ENCODE measurements at places on chromosomes 2 and 18.
A peak's percentile ranks its signal among the peaks of the same experiment; 100 is the strongest.

- DNase-seq: no peak
These were observed 257.5 kb downstream of the SETBP1 start for GRCh38 chr18:44937960-44938719.

DNA sequence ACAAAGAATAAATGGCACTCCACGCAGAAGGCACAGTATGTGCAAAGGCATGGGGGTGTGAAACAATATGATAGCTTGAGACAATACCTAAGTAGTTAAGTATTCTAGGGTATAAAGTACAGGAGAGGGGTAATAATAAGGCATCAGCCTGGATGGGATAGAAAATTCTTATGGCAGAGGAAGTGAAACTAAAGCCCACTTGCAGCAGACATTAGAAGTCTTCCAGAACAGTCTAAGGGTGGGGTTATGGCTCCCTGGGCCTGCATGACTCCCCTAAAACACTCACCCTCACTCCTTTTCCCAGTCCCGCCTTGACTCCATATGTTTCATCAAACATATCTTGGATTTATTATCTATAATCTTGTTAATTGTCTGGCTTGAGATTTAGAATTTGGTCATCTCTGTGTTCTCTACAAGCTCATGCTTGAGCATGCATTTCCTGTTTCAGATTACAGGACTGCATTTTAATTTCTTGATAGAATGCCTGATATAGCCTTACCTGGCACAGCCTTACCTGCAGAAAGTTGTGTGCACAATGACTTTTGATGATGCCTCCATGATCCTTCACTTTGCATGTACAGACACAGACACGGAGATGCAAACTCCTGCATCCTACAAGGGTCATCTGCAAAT lies 28.5 kb upstream of the TMBIM1 start:
- no peak for DNase-seq

DNA sequence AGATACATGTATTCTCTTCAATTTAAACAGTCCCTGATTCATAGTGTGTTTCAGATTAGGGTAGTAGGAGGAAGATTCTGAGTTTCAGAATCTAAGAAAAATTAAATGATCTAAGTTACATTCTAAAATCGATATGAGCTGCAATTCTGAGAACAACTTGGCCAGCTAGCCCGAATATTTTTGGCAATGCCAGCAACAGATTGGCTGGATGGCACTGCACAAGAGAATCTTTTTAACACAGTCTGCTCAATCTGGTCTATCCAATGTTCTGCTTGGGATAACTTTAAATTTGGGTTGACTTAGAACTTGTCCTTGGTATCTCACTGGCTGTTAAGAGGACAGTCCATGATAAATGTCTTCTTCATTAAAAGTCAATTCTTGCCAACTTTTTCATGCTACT lies 853.9 kb downstream of the NRXN1 start:
- DNase-seq: no peak

GRCh38 chr2:241673797-241674725 lies 12.6 kb downstream of the DTYMK start:
- no peak for DNase-seq

DNA sequence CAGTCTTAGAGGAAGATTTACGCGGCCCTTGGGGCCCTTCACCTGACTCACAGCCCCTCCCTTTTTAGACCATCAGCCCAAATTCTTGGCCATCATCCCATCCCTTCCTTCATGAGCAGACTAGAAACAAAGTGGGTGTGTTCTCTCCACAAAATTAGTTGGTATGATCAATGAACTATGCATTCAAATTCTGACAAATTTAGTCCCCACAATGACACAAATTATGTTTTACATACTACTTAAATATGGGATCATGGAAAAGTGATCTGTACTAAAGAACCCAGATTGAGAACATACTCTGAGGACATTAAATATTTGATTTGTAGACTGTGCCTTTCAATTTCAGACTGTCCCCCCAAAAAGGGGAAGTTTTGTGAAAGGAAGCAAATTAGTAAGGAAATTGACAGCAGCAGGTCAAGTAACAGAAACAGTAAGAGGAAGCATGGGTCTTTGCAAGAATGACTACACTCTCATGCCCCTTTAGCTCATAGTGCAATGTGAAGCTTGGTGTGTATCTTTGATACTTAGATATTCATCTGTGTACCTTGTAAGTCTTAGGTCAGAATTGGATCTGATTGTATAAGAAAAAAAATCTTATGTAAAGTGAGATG lies 2.2 kb upstream of the MAPRE2 start:
- DNase-seq: no peak

- DNase-seq: no peak
These were observed 7.6 kb upstream of the ERFE start for GRCh38 chr2:238151205-238151604.

DNA sequence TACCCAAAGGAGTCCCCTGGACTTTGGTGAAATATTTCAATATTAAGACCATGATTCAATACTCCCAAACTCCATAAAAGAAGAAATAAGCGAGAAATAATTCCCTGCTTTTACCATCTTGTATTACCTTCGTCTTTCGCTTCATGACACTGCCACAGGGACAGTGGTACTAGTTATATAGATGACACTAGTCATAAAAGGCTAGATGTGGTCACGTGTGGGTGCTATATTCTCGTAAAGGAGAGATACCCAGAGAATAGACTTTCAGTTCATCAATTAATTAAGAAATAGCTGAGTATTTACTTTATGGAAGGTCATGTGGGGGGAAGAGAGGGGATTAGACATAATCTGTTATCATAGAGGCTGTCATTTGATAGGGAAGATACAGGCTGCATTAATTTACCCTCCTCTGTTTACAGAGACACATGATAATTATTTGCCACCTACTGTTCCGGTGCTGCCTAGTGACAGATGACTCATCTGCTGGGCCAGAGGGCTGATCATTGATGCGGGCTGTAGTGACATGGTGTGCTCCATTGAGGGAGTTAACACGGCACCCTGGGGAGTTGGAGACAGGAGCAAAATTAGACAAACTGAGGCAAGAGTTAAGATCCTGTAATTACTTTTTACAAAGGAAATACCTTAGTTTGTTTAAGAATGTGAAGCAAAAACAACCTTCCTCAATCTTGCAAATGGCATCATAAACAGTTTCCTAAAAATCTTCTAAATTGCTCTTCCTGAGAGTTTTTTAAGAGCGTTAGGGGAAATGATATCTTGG lies 78.2 kb upstream of the ITGB6 start:
- DNase-seq: no peak

GRCh38 chr2:126699716-126700581 lies 44.0 kb downstream of the GYPC start:
- DNase-seq: no peak

DNA sequence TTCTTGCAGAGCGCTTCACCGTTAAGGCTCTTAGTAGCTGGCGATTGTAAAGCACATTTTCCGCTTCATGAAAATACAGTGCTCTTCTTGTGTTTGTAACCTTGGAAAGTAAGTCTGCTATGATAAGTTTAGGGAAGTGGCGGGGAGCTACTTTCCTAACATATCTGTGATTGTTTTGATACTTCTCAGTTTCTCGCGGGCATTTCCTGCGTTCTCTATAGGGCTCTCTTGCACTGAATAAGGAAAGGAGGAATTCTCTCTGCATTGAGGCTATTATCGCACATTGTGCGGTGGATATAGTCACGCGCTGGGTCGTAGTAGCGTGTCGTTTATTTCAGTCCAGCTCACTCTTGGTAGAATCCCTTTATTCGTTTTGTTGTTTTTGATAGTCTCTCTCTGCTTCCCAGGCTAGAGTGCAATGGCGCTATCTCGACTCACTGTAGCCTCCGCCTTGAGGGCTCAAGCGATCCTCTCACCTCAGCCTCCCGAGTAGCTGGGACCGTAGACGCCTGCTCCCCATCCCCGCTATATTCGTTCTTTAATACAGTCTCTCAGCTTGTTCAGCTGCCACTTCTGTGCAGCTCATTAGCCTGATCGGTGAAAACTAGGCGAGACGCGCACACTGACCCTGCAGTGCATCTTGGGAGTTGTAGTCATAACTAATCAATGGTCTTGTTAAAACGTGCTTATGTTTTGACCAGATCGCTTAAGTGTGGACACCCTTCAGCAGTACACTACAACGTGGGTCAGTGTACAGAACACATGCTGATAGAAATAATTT lies 1.0 kb upstream of the PPP4R3B start:
- DNase-seq: peak; percentile 23

- no peak for DNase-seq
These were observed 59.6 kb downstream of the FEZ2 start for GRCh38 chr2:36538335-36538734.

GRCh38 chr2:208072250-208072892 lies 47.0 kb upstream of the PLEKHM3 start:
- DNase-seq: peak; percentile 7

- DNase-seq: no peak
These were observed 151.9 kb downstream of the DOCK10 start for GRCh38 chr2:224890372-224890771.

DNA sequence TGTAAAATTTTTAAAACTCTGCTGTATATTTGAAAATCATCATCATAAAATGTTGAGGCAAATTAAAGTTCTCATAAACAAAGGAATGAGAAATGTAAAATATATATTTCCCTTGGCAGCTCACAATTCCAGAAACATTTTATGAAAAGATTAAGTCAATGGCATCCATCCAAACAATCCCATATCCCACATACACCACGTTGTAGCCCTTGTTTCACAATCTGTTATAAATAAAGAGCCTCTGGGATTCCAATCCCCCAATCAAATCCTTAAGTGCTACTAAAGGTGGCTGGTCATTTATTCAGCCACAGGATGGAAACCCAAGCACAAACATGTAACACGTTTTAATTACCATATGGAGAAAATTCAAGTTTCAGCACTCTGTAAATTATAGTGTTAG lies 51.7 kb downstream of the GFPT1 start:
- no peak for DNase-seq

DNA sequence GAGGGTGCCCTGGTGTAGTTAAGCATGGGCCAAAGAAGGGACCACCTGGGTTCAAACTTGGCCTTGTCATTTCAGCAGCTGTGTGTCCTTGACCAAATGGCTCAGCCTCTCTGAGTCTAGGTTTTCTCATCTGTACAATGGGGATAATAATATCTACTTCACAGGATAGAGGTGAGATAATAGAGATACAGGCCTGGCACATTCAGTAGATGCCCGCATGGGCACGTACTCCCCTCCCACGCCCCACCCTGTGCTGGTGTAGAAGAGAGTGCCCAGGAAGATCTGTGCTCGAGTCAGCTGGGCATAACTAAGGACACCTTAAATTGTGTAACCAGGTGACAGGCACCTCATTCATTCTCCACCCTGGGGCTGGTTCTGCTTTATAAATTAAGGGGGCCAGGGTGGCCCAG lies 8.4 kb upstream of the TMEM185B start:
- DNase-seq: no peak

DNA sequence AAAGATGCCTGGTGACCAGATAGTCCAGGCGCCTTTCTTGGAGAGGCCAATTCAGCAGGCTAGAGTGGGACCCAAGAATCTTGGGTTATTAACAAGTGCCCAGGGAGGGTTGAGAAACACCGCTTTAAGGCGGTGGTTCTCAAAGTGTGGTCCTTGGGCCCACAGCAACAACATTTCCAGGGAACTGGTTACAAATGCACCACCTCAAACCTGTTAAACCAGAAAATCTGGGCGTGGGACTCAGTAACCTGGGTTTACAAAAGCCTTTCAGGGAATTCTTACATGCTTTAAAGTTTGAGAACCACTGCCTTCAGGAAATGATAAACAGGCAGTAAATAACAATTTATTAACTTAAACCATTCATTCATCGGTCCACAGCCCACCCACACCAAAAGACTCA lies 92.5 kb downstream of the SP3 start:
- no peak for DNase-seq

- no peak for DNase-seq
These were observed 118.5 kb downstream of the ASXL3 start for GRCh38 chr18:33696332-33697162.

DNA sequence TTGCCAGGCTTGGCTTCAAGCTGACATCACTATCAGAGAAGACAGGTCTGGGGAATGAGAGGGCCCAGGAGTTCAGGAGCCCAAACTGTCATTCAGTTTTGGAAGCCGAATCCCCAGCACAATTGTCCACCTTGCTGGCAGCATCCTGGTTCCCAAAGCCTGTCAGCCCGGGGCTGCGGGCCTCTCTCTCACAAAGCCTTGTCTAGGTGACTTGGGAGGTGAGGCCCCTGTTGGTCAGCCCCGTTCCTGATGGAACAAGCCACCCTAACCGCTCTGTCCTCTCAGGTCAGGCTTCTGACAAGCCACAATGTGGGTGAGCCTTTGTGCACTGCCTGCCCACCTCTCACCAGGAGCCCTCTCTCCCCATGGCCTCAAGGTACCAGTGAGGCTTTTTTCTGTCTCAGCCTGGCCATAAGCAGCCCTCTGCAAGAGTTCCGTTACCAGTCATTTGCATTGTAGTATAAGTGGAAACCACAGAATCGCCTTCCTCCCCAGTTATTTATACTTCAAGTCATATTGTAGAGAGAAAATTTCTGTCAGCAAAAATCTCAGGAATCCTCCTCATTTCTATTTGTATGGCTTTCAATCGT lies 100.6 kb downstream of the MSH2 start:
- DNase-seq: no peak
